T47D (cell line): ENCODE measurements at places on chromosomes 4 and X.

DNA sequence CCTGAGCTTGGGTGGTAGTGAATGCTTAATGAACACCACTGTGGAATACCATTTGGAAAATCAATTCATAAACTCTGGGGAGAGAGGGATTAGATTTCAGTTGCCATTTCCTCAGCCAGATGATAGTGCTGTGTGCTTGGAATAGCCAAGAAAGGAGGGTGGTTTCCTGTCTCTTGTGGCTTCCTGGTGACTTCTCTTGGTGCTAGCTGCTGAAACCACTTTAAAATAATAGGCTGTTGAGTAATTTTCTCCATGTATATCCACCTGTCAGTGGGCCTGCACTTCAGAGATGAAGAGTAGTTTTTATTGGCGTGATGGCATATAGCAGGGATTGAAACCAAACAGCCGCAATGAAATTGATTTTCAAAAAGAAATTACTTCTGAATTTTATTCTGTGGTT lies 11.8 kb downstream of the EDA start:
- no peak for DNase-seq

DNA sequence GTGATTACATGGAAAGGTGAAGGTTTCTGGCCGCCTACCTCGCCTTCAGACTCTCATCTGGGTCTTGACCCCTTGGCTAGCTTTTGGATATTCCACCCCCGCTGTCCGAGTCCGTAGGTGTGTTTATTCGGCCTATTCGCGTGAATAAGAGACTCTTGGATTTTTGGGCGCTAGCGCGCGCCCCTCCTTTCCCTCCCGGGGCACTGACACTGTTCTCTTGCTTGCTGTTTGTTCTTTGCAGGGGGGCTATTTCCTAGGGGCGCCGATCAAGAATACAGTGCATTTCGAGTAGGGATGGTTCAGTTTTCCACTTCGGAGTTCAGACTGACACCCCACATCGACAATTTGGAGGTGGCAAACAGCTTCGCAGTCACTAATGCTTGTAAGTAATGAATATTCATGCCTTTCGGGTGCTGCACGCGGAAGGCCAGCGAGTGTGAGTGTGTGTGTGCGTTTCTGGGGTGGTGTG lies 932 bp downstream of the GRIA2 start:
- DNase-seq = no peak

- DNase-seq = no peak
Observed at GRCh38 chr4:11451716-11452115, 23.0 kb upstream of the HS3ST1 start.

DNA sequence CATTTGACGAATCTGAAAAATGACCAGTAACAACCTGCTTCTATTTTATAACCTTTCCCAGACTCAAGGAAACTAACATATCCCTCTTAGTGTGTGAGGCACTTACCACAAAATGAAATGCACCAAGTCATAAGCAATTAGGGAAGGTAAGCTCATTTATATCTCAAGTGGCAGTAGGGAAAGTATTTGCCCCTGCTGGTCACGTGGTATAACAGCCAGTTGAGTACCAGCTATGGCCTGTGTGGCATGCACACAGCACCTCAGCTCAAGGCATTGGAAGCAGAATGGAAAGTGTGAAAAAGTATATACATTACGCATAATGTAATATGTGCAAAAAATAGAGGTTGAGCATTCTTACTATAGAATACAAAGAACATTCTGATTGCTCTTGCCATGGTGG lies 178.3 kb upstream of the GYPA start:
- DNase-seq = no peak
